ENCODE measurements at places on chromosomes 3 and 15. TPM values are rescaled to one million over a fixed set of nuclear protein-coding genes. Genes with fewer than 3 reads are reported as not detected.

PCLAF gene
- total RNA-seq, result 126 TPM

SCG5 gene
- total RNA-seq, result 0.60 TPM

NDUFAF3 gene
- 82.5 TPM for total RNA-seq

SEMA5B gene
- total RNA-seq, result not detected

CX3CR1 gene
- 0.08 TPM for total RNA-seq

GRCh38 chr15:83887961-83888360 is 234.0 kb downstream of the ADAMTSL3 start:
- no peaks in the 10 kb centered on the region for H3K36me3 ChIP-seq
- no peak for DNase-seq
- no peak overlapping the region for H3K4me3 ChIP-seq
- no peaks in the 10 kb centered on the region for H3K4me1 ChIP-seq

- no peak overlapping the region for H3K27ac ChIP-seq
- no peak overlapping the region for H3K4me3 ChIP-seq
- no peak for DNase-seq
- peaks cover 5% of the 10 kb centered on the region for H3K4me1 ChIP-seq
These were observed 1.2 kb upstream of the C3orf70 start for GRCh38 chr3:185153861-185154629.

DNA sequence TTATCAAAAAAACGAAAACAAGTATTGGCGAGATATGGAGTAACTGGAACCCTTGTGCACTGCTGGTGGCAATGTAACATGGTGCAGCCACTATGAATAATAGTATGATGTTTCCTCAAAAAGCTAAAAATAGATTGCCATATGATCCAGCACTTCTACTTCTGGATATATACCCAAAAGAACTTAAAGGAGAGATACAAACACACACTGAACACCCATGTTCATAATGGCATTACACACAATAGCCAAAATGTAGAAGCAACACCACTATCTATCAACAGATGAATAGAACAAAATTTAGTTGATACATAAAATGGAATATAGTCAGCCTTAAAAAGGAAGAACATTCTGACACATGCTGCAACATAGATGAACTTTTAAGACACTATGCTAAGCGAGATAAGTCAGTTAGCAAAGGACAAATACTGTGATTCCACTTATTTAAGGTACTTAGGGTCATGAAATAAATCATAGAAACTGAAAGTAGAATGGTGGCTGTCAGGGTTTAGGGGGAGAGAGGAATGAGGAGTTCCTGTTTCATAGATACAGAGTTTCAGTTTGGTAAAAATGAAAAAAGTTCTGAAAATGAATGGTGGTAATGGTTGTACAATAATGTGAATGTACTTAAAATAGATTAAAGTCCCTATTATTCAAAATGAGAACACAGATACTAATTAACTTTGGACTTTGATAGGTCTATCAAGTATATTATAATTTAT is 59.4 kb upstream of the IMPG2 start:
- peak overlapping the region; percentile 20 for H3K4me3 ChIP-seq
- H3K27me3 ChIP-seq, result no peaks in the 10 kb centered on the region
- peaks cover 43% of the 10 kb centered on the region for H3K4me1 ChIP-seq
- peaks cover 32% of the 10 kb centered on the region for H3K36me3 ChIP-seq

DNA sequence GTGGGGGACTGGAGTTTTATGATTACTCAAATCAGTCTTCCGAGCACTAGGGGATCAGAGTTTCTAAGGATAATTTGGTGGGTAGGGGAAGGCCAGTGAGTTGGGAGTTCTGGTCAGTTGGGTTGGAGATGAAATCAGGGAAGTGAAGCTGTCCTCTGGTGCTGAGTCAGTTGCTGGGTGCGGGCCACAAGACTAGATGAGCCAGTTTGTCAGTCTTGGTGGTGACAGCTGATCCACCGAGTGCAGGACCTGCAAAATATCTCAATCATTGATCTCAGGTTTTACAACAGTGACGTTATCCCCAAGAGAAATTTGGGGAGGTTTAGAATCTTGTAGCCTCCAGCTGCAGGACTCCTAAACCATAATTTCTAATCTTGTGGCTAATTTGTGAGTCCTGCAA is 249.4 kb downstream of the FAM43A start:
- no peak overlapping the region for H3K27ac ChIP-seq
- H3K4me3 ChIP-seq, result no peak overlapping the region
- H3K4me1 ChIP-seq, result no peaks in the 10 kb centered on the region
- H3K27me3 ChIP-seq, result no peaks in the 10 kb centered on the region
- H3K36me3 ChIP-seq, result no peaks in the 10 kb centered on the region

DNA sequence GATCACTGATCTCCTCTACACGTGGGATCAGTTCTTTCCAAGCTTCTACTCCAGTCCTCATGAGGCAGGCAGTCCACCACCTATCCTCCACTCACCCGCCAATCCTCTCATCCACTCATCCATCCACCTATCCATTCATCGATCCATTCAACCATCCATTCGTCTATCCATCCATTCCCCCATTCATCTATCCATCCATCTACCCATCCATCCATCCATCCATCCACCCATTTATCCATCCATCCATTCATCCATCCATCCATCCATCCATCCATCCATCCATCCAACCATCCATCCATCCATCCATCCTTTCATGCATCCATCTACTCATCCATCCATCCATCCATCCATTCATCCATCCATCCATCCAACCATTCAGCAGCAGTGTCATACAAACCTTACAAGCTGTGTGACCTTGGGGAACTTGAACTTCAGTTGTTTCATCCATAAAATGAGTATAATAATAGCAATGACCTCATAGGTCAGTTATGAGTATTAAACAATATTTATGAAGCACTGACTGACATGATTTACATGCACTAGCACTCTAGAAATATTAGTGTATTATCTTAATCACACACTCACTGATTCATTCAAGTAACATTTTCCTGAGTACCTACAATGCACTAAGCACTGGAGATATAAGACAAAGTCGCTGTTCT is 55.0 kb downstream of the TLE3 start:
- peaks cover 11% of the 10 kb centered on the region for H3K36me3 ChIP-seq
- no peak for DNase-seq
- H3K4me3 ChIP-seq, result no peak overlapping the region
- no peak overlapping the region for H3K27ac ChIP-seq
- H3K27me3 ChIP-seq, result no peaks in the 10 kb centered on the region
- no peaks in the 10 kb centered on the region for H3K4me1 ChIP-seq

DNA sequence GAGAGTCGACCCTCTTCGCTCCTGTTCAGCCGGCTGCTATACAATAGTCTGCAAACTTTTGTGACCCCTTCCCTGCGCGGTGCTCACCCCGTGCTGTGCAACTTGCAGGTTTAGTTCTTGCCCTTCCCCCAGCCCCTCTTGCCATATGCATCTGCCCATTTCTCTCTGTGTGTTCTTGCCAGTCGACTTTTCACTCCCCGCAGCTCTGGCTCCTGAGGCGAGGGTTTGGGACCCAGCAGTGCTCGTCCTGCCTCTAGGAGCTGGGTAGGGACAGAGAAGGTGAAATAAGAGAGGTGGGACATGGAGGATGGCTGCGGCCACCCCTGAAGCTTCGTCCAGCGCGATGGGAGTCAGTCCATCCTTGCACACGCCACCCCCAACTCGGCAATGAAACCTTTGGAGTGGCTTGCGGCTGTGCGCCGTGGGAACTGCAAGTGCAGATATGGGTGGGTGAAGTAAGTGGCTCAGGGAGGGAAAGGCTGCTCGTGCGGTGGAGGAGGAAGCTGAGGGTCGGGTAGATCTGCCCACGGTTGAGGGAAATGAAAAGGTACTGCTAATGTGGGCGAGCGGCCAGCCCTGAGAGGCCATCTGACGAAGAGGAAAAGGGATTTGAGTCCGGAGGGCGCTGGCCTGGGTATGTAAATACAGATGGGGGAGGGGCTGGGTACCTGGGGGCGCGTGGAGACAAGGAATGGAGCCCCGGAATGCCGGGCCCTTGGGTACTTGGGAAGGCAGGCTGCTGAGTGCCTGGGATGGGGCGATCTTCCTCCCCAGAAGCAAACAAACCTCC is 1.0 kb downstream of the LRRC3B start:
- DNase-seq, result no peak
- no peak overlapping the region for H3K27ac ChIP-seq
- H3K36me3 ChIP-seq, result no peaks in the 10 kb centered on the region
- peaks cover 54% of the 10 kb centered on the region for H3K27me3 ChIP-seq

DNA sequence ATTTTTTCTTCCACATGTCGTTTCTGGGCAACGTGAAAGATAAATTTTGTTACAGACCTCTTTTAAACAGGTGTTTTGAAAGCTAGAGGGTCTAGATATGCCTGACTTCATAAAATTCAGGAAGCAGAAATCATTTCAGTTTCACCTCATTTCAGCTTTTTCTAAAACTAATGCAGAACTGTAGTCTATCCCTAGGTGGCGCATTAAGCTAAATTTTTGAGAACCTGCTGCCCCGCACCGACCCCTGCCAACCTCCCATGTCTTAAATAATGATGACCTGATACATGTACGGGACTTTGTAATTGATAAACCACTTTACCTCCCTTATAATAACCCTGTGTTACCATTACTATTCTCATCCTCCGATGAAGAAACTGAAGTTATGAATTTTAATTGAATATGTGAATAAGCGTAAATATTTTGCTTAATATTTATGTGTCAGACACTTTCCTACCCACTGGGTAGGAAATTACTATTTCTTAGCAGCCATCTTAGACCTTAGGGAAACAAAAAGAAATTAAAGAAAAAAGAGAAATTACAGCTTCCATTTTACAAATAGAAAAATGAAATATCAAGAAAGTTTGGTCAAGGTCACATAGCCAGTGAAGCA is 78.7 kb upstream of the GCNT3 start:
- DNase-seq, result peak; percentile 16
- peaks cover 12% of the 10 kb centered on the region for H3K27me3 ChIP-seq
- no peak overlapping the region for H3K4me3 ChIP-seq
- H3K27ac ChIP-seq, result no peak overlapping the region
- H3K36me3 ChIP-seq, result no peaks in the 10 kb centered on the region
- peaks cover 7% of the 10 kb centered on the region for H3K4me1 ChIP-seq

DNA sequence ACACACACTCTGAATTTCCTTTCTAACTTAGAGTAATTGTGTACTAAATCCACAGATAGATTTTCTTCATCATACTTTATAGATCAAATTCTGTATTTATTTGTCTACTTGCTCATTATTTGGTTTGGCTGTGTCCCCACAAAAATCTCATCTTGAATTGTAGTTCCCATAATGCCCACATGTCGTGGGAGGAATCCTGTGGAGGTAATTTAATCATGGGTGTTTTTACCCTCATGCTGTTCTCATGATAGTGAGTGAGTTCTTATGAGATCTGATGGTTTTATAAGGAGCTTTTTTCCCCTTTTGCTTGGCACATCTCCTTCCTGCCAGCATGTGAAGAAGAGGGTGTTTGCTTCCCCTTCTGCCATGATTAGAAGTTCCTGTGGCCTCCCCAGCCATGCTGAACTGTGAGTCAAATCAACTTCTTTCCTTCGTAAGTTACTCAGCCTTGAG is 198.3 kb upstream of the TGFBR2 start:
- no peak overlapping the region for H3K27ac ChIP-seq
- no peaks in the 10 kb centered on the region for H3K27me3 ChIP-seq
- no peak overlapping the region for H3K4me3 ChIP-seq
- DNase-seq, result no peak
- peaks cover 11% of the 10 kb centered on the region for H3K36me3 ChIP-seq

DNA sequence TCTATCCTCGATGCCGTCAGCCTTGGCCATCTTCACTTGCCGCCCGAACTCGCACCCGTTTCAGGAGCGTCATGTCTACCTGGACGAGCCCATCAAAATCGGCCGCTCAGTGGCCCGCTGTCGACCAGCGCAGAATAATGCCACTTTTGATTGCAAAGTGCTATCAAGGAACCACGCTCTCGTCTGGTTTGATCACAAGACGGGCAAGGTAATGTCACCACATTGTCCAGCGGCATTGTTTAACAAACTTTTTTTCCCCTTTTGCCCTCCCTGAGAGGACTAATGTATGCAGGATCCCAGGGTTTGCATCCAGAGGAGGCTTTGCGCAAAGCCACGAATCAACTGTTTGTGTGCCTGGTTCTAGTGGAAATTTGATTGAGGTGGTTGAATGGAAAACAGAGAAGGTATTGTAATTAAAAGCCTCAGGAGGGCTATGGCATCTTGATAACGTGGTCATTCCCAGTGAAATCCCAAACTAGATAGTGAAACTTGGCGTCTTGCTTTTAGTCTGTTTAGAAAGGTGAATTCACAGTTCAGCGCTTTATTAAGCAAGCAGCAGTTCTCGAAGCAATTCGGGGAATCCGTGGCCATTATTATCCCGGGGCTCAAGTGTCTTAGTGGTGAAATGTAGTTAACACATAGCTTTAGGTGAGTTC is 1.7 kb downstream of the SLMAP start:
- H3K27me3 ChIP-seq, result no peaks in the 10 kb centered on the region
- DNase-seq, result no peak
- no peak overlapping the region for H3K27ac ChIP-seq

GRCh38 chr15:60620708-60621107 is 141.8 kb upstream of the ICE2 start:
- no peaks in the 10 kb centered on the region for H3K27me3 ChIP-seq
- H3K4me1 ChIP-seq, result no peaks in the 10 kb centered on the region
- no peak overlapping the region for H3K27ac ChIP-seq
- H3K36me3 ChIP-seq, result no peaks in the 10 kb centered on the region
- H3K4me3 ChIP-seq, result no peak overlapping the region

DNA sequence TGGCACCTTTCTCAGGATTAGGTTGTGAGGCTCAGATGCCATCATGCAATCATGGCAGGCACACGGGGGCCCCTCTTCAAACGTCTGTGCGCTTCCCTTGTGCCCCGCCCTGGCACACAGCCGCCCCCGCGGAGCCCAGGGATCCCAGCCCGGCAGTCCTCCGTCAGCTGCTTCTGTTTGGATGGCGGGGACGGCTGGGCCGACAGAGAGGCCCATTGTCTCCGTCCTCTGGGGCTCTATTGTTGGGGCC is 849 bp upstream of the HDAC11 start:
- peak; percentile 68 for DNase-seq
- H3K36me3 ChIP-seq, result no peaks in the 10 kb centered on the region
- peaks cover 24% of the 10 kb centered on the region for H3K4me1 ChIP-seq
- peak overlapping the region; percentile 88 for H3K27ac ChIP-seq
- no peaks in the 10 kb centered on the region for H3K27me3 ChIP-seq

DNA sequence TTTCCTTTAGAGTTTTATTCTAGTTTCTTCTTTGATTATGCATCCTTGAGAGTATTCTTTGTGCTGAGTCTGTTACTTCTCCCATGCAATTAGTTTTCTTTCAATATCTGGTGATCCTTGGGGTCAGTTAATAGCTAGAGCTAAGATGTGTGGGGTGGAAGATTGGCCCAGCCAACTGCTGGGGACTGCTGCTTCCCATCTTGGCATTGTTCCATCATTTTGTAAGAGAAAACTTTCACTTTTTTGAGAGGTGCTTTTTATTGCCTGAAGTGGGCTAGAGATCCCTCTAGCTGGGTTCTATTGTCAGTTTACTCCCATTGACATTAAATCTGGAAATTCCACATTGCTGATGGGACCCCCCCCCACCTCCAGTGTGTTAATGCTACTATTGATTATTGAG is 15.4 kb downstream of the BCL2L10 start:
- no peaks in the 10 kb centered on the region for H3K36me3 ChIP-seq
- DNase-seq, result no peak
- H3K27ac ChIP-seq, result no peak overlapping the region

- H3K27me3 ChIP-seq, result no peaks in the 10 kb centered on the region
- peaks cover 11% of the 10 kb centered on the region for H3K36me3 ChIP-seq
- H3K4me1 ChIP-seq, result peaks cover 12% of the 10 kb centered on the region
- no peak overlapping the region for H3K27ac ChIP-seq
- DNase-seq, result no peak
- no peak overlapping the region for H3K4me3 ChIP-seq
These were observed 16.6 kb downstream of the ABHD6 start for GRCh38 chr3:58254144-58254543.

Data from activated naive CD8-positive, alpha-beta T cell treated with anti-CD3 and anti-CD28 coated beads for 36 hours (primary cell).